SJCRH30 (cell line): ENCODE measurements at places on chromosomes 12 and 14. TPM values are rescaled to one million over a fixed set of nuclear protein-coding genes. Genes with fewer than 3 reads are reported as not detected.

GRCh38 chr12:56634242-56634836, 4.2 kb upstream of the BAZ2A start:
- H3K4me1 ChIP-seq, result peaks cover 7% of the 10 kb centered on the region; the same call in 1 of the 2 replicates
- H3K27ac ChIP-seq, result no peak overlapping the region
- DNase-seq, result peak; percentile 33

- no peaks in the 10 kb centered on the region for H3K4me1 ChIP-seq
- no peak overlapping the region for H3K4me3 ChIP-seq
- no peak for DNase-seq
- H3K27ac ChIP-seq, result no peak overlapping the region
- no peaks in the 10 kb centered on the region for H3K36me3 ChIP-seq
Observed at GRCh38 chr14:104478656-104479055, 100.9 kb upstream of the C14orf180 start.

DNA sequence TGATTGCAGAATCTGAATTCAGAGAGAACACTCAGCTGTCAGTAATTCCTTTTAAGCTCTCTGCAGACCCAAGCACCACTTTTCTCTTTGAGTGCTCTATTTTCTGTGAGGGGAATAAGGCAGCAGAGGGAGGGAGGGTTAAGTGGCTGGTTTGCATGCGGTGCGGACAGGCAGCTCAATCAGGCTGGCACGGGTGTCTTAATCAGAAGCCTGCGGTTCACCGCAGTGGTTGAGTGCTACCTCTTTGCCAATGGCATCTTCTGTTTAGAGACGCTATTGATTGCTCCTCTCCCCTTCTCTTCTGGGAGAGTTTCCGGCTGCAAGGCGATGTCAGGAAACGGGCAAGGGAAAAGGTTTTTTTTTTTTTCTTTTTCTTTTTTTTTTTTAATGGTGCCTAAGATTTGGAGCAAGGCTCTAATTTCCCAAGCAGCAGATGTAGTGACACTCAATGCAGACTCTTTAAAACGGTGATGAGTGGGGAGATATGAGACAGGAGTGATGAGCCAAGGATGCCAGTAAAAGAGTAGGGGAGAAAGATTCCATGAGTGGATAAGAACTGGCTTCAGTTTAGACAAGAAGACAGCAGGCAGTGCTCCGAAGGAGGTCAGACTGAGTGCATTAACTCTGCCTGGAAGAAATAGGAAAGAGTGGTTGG, 533.7 kb upstream of the SEL1L start:
- no peak for DNase-seq
- no peak overlapping the region for H3K27ac ChIP-seq
- no peaks in the 10 kb centered on the region for H3K36me3 ChIP-seq

- no peak overlapping the region for H3K27ac ChIP-seq
- no peaks in the 10 kb centered on the region for H3K36me3 ChIP-seq
- no peaks in the 10 kb centered on the region; the same call in 1 of the 2 replicates for H3K27me3 ChIP-seq
- no peak overlapping the region for H3K4me3 ChIP-seq
- DNase-seq, result no peak
Observed at GRCh38 chr14:49553106-49553505, 33.1 kb downstream of the RPS29 start.

GRCh38 chr12:77204083-77204482, 138.7 kb upstream of the E2F7 start:
- peak; percentile 24 for DNase-seq
- H3K27me3 ChIP-seq, result no peaks in the 10 kb centered on the region
- H3K36me3 ChIP-seq, result no peaks in the 10 kb centered on the region
- H3K4me3 ChIP-seq, result no peak overlapping the region
- no peaks in the 10 kb centered on the region for H3K4me1 ChIP-seq

NRIP2 gene
- 1.7 and 1.8 TPM in 2 replicates for total RNA-seq

C12orf50 gene
- 0.28 TPM in 1 of 2 replicates, not detected in the other for total RNA-seq

SLCO1B3 gene
- total RNA-seq, result not detected in 2 replicates
